ENCODE measurements at places on chromosomes 1 and 21. TPM values are rescaled to one million over a fixed set of nuclear protein-coding genes. Genes with fewer than 3 reads are reported as not detected.
A peak's percentile ranks its signal among the peaks of the same experiment; 100 is the strongest.

- DNase-seq: no peak
Observed at GRCh38 chr1:85396194-85396593, 68.8 kb downstream of the DDAH1 start.

Gene AXDND1
- total RNA-seq: 0.58 TPM

DNA sequence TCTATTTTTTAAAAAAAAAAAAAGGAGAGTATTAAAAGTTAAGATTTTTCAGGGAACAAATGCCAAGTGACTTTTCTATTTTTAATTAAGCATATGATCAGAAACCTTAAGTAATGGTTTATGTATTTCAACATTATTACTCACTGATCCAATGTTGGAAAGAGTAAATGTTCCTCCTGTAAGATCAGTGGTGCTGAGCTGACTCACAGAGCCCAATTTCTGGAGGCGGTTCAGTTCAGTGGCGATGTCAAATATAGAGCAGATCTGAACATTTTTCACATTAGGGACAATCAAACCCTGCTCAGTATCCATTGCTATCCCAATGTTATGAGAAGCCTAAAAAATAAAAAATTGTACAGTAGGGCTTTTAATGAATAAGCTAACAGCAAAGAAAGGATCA lies 28.2 kb upstream of the LRRC39 start:
- no peak for DNase-seq

Gene RCSD1
- total RNA-seq: 155 TPM

DNA sequence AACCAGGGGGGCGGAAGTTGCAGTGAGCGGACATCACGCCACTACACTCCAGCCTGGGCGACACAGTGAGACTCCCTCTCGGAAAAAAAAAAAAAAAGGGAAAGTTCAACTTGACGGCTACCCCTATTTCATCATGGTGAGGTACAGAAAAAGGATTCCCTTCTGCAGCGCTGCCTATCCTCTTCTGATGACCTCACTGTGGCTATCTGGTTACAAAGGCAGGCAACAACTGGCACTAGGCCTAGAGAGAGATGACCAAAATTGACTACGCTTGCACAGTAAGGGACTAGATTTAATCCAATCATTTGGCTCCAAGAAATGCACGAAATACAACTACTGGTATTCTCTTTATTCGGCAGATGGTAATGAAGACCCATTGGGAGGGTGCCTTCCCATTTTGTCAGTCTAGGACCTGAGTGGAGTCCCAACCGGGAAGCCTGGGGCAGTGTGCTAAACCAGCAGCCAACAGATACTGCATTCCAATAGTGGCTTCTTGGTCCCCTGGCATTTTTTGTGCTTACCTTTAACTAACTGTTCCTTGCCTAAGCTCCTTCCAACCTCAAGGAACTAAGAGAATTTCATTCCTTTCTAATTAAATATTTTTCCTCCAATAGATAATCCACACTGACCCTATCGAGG lies 36.6 kb downstream of the ITPKB start:
- DNase-seq: no peak

Gene PTPN22
- total RNA-seq: 81.1 TPM

DNA sequence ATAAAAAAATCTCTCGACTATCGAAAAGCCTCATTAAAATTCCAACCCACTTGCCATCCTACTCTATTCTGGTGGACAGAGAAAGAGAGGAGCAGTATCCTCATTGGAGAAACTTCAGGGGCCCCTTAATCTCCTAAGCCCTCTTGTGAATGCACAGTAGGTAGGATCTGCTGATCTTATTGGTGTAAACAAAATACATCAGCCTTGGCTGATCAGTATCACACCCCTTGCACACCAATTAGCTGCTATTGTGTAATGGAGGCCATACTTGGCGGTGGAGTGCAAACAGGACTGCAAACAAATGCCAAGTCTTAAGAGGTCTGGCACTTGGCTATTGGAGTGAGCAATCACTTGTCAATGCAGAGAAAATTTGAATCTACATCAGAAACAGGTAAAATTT lies 15.7 kb downstream of the VCAM1 start:
- no peak for DNase-seq

Gene TMEM183A
- total RNA-seq: 72.6 TPM

Gene SMYD2
- 33.8 TPM for total RNA-seq

DNA sequence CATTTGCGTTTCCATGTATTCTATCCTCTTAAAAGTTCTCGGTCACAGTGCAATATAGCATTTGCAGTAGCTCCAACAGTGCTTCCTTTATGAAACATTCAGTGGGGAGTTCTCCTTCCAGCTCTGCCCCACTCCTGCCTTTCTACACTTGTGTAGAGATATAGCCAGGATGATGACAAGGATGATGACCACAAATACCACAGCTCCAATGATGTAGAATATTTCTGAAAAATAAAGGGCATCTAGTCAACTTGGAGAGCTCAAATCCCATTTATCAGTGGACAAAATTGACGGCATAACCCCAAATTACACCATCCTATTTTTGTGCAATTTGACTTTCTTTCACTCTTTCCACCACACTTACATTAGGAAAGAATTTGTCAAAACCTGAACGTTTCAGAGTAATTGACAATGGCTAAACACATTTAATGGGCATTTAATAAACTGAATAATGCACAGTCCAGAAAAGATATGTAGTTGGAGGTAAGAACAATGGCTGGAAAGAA lies 11.1 kb downstream of the F3 start:
- no peak for DNase-seq

DNA sequence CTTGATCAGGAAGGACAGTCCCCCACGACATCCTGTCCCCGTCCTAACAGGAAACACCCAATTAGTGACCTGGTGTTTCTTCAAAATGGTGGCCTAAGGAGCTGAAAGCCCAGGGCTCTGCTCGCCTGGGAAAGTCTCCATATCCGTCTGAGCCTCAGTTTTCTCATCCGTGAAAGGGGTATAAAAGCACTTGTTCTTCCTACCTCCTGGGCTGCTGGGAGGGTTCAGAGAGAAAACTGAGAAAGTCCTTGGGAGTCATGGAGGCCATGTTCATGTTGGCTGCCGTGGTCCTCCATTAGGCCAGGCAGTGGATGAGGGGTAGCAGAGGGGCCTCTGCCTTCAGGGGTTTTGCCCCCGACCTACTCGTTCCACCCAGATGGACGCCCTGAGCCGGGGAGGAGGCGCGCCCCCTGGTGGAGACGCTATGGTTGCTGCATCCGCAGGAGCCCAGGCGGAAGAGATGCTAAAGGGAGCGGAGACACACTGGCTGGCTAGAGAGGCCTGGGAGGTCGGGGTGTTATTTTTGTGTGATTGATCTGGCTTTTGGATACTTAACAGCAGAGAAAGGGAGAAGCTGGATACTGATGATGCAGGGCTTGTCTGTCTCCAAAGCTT lies 113.5 kb downstream of the PRDM2 start:
- peak; percentile 56 for DNase-seq

GRCh38 chr1:81228926-81229325 lies 571.8 kb upstream of the ADGRL2 start:
- no peak for DNase-seq

GRCh38 chr1:12087797-12088314 lies 24.8 kb downstream of the TNFRSF8 start:
- DNase-seq: peak; percentile 75

GRCh38 chr1:234139966-234140365 lies 233.3 kb upstream of the COA6 start:
- DNase-seq: no peak

Gene SCAMP3
- total RNA-seq: 91.9 TPM

Gene ODR4
- 10.0 TPM for total RNA-seq

- DNase-seq: no peak
Observed at GRCh38 chr1:23923592-23924499, 10.7 kb upstream of the CNR2 start.

DNA sequence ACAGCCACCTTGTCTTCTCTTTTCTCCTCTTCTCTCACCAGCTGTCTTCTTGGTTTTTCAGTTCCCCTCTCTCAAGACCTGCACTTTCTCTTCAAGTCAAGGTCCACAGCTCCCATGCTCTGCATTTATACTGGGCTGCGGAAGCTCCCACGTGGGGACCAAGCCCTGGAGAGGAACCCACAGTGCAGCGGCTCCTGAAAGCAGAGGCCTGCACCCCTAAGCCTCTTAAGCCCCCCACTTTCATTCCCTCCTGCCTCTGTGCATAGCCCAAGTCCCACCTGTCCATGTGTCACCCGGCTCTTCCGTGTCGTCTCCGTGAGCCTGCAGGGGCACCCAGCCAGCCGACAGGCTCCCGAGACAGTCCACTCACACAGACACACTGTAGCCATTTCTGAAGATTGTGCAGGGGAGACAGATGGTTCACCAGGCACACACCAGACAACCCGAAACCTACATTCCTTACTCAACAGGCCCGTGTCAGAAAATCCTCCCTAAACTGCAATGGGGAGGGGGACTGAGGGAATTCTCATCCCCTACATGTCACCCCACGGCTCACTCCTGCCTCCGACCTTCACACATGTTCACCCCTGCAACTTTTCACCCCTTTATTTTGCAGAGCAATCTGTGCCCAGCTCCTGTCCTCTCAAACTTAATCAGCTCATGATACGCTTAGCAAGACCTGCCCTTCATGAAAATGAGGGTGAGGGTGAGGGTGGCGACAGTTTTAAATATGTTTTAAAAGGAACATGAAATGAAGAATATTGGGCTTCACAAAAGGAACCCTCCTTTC lies 6.3 kb downstream of the MX2 start:
- DNase-seq: no peak

Gene CD34
- total RNA-seq: 0.05 TPM

- DNase-seq: no peak
Observed at GRCh38 chr1:157236072-157236471, 97.9 kb upstream of the ETV3 start.

DNA sequence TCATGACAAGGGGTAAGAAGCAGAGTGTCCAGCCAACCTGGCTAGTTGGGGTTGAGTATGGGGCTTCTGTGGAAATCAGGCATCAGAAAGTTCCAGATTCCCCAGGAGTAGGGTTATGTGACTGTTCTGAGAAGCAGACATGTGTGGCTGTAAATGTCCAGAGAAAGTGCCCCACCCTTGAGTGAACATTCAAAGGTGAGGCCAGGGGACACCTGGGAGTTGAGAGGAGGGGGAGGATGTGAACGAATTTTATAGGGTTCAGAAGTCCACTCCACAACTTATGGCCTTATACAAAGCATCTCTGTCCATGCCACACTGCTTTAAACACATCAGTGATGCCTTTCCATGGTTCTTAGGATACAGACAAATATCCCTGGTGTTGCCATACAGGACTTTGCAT lies 133.3 kb downstream of the IGSF21 start:
- DNase-seq: no peak

Gene CD84
- total RNA-seq: 23.3 TPM

GRCh38 chr21:14737922-14738321 lies 191.8 kb upstream of the SAMSN1 start:
- DNase-seq: peak; percentile 36

- DNase-seq: no peak
Observed at GRCh38 chr1:100328133-100328532, 24.2 kb upstream of the CDC14A start.

DNA sequence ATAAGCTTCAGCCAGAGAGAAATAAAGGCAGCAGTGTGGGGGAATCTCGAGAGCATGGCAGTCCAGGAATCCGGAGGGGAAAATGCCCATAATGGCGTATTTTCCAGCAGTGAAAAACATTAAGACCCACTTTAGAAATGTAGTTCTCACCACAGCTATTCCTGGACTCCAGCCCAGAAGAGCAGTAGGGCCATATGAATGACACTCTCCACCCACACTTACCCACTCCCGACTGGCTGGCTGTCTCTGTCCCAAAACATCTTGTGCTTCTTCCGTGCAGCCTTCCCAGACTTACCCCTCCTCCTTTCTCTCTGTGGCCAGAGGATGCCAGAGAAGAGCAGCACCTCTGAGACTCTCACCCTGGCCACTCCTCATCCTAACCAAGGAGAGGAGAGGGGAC lies 56.4 kb downstream of the TRABD2B start:
- DNase-seq: no peak

Gene PTGER3
- 0.13 TPM for total RNA-seq

- no peak for DNase-seq
Observed at GRCh38 chr1:185646202-185646683, 87.9 kb upstream of the HMCN1 start.

DNA sequence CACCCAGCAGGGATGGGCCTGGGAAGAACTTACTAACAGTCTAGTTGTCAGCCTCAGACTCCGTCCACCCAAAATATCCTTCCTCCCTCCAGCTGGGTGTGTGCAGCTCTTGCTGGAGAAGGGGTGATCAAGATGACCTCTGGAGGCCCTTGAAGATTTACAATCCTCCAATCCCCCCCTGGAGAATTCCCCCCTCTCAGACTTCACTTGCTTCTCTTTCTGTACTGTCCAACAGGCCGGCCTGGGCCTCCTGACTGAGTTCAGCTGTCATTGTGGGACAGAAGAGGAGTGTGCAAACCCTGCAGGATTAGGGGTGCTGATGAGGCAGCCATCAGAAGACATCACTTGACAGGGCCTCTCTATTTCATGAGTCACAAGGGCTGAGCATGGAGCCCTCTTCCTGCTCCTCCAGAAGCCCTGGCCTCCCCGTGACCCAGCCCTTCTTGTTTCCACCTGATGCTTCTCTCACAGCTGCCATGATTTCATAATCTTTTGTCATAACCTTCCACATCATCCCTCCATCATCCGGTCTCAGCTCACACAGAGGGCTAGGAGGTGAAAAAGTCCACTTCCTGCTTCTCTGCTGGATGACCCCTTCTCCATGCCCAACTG lies 17.5 kb upstream of the IGFN1 start:
- DNase-seq: no peak

Gene ACOT11
- total RNA-seq: 0.55 TPM

DNA sequence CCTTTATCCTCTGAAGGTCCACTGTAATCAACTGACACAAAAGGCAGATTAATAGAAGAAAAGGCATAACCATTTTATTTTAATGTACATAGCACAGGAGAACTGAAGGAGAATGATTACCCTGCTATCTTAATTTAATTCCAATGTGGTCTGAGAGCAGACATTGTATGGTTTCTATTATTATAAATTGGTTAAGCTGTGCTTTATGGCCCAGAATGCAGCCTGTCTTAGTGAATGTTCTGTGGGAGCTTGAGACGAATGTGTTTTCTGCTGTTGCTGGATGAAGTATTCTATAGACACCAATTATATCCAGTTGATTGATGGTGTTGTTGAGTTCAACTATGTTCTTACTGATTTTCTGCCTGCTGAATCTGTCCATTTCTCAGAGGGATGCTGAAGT lies 25.0 kb upstream of the SLC2A1 start:
- DNase-seq: no peak

All from activated CD4-positive, alpha-beta memory T cell treated with anti-CD3 and anti-CD28 coated beads, Interleukin-2, amount 10 ng/mL, durations not matched to agents 7 days and 5 days (primary cell).